ENCODE measurements at places on chromosomes 5 and 9.

GRCh38 chr5:82594097-82594496 lies 315.9 kb upstream of the RPS23 start:
- DNase-seq: no peak

DNA sequence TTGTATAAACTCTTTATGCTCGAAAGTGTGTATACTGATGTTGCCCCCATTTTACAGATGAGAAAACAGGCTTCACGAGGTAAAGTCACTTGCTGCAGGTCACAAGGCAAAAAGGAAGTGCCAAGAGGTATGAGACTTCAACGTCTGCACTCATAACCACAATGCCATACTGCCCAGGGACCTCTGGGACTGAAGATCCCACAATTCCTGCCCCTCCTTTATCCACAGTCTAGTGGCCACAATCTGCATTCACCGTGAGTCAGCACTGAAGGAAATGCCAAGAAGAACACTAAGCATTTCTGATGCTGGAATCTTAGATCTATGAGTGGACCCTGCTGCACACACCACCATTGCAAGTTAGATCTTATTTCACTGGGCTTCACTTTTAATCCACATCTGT lies 37.3 kb downstream of the MED27 start:
- DNase-seq: no peak

DNA sequence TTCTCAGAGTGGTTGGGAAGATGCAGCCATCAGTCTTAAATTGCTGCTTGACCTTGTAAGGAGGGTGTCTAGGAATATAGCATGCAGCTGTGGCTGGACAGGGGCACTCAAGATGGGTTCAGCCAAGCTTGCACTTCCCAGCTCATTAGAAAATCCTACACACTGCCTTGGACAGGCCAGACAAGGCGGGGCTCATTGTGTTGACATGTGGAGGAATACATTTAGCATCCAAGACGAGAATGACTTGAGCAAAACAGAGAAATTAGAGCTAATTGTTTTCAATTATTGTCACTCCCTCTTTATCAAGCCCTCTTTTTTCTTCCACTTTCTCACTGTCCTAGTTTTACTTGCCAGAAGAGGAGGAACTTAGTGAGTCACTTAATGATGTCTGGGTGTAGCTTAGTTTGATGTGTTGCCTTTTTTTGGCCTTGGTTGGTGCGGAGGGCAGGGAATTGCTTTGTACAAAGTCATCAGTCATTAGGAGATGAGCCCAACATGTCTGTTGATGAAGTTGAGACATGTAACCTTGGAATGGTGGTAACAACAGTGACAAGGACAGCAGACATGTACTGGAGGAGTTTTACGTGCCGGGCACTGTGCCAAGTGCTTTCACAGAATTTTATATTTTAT lies 1219.3 kb upstream of the WWC1 start:
- no peak for DNase-seq

GRCh38 chr5:9452181-9452580 lies 93.7 kb downstream of the SEMA5A start:
- no peak for DNase-seq

DNA sequence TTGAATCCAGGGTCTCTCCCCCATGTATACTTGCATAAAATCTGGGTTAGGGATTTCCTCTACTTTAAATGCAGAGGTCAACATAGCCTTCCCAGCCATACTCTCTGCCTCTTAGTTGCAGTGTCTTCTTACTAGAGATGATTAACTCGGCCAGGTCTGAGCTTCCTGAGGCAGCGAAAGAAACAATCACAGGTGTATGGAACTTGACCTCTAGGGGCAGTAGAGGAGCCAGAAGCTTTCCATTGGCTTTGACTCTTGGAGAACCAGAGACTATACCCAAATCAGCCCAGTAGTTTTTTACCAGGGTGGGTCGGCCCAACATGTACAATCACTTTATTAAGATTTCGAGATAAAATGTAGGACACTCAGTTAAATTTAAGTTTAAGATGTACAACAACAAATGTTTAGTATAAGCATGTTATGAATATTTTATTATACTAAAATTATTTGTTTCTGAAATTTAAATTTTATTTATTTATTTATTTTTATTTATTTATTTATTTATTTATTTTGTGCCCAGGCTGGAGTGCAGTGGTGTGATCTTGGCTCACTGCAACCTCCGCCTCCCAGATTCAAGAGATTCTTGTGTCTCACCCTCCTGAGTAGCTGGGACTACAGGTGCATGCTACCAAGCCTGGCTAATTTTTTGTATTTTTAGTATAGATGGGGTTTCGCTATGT lies 48.0 kb upstream of the DMRT3 start:
- no peak for DNase-seq

- no peak for DNase-seq
Measured at GRCh38 chr9:93967020-93967803, 12.1 kb upstream of the BARX1 start.

GRCh38 chr5:84791138-84791537 lies 406.5 kb upstream of the EDIL3 start:
- no peak for DNase-seq

DNA sequence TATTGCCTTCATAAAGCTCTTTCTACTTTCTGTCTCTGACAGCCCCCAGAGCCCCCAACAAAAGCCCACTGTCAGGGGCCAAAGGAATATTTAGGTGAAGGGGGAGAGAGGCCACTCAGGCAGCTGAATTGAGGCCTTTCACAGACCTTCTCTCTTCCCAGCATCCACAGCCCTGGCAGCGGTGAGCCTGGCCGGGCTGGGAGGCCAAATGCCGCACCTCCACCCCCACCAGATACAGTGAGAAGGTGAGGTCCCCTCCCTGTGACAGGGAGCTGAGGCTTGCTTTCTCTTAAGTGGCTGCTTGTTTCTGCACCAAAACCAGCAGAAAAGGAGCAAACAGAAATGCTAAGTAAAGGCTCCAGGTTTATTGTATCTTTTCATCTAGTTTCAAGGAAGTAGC lies 168.1 kb downstream of the ROR2 start:
- no peak for DNase-seq

GRCh38 chr9:129806061-129806460 lies 3.1 kb downstream of the TOR1B start:
- DNase-seq: no peak

- no peak for DNase-seq
Measured at GRCh38 chr9:104948277-104948676, 20.3 kb upstream of the ABCA1 start.

DNA sequence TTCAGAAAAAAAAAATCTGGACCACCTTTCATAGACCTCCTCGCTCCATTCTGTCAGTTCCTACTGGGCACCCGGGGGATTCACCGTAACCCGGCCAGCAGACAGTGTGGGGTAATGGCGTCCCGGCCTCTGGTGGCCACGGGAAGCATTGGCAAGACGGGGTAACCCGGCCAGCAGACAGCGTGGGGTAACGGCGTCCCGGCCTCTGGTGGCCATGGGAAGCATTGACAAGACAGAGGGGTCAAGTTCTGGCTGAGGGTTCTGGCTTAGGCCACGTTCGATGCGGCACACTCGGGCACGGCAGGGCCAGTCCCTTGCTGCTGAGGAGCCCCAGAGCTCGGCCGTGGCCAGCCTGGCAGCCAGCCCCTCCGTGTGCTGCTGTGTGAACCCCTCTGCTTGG lies 116.2 kb upstream of the RAPGEF1 start:
- no peak for DNase-seq

DNA sequence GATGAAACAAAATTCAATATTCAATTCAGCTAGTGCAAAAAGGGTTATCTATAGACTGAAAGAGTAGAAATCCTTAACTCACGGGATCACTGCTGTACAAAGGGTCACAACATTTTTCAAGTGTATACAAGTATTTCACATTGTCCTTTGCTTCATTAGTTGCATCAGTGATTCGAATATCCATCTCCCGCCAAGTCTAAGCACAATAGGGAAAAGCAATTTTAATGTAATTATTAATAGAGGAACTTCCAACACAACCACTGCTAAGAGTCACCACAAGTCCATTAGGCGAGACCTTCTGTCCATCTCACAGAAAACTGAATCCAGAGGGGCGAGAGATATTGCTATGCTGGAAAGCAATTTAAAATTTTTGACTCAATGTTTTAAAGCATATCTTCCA lies 27.4 kb downstream of the DNAH5 start:
- no peak for DNase-seq

DNA sequence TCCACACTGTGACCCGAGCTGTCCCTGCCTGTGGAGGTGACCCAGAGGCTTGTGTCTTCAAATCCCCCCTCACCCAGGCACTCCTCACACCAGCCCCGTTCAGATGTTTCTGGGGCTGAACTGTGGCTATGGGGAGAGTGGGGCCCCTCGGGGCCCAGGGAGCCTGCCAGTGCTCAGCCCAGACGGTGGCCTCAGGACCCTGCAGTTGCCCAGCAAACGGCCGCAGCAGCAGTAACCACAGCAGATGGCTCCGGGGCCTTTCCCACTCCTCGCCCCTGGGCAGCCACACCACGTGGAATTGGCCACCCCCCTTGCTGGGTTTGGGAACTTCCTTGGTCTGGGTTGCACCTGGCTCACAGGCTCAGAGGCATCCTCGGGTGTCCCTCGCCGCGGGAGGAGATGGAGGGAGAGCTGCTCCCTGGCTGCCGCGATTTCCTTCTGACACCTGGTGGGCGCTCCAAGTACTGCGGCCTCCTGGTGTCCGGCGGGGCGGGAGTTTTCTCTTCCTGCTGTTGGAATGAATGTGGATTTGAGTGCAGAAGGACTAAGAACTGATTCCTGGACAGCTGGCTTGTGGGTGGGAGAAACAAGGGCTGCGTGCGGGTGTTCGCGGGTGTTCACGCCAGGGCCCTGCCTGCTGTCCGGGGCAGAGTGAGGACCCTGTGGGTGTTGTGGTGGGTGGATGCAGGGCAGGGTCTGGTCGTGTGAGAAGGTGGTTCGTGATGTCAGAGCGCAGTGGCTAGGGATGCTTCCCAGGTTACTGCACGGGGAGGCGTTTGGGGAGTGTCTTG lies 97.5 kb downstream of the COL5A1 start:
- peak; percentile 4 for DNase-seq

- DNase-seq: no peak
Measured at GRCh38 chr9:10614196-10614800, 1.5 kb upstream of the PTPRD start.

GRCh38 chr5:112885001-112885400 lies 23.9 kb downstream of the SRP19 start:
- DNase-seq: no peak

GRCh38 chr5:10736354-10736753 lies 24.7 kb downstream of the DAP start:
- DNase-seq: no peak

- no peak for DNase-seq
Measured at GRCh38 chr5:55108661-55109060, 6.2 kb downstream of the GZMA start.

GRCh38 chr9:10007356-10007755 lies 605.4 kb downstream of the PTPRD start:
- no peak for DNase-seq

DNA sequence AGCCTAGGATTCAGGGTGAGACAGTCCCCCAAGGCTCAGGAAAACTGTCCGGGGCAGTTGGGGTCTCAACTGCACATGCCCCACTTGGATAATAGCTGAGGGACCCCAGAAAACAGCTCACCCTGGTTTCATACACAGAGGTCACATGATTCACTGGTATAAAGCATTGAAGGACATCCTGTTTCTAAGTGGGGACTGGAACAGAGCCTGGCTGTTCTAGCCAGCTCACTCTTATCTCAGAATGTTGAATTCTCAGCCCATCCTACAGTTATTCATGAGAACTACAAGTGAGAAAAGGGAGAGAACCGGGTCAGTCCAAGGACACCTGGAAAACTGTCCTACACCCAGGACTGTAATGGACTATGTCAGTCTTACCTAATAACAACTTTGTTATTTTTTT lies 170.9 kb downstream of the FGF1 start:
- no peak for DNase-seq

GRCh38 chr5:107447587-107447986 lies 223.2 kb downstream of the EFNA5 start:
- DNase-seq: no peak

- no peak for DNase-seq
Measured at GRCh38 chr5:139982975-139983240, 60.2 kb downstream of the NRG2 start.

DNA sequence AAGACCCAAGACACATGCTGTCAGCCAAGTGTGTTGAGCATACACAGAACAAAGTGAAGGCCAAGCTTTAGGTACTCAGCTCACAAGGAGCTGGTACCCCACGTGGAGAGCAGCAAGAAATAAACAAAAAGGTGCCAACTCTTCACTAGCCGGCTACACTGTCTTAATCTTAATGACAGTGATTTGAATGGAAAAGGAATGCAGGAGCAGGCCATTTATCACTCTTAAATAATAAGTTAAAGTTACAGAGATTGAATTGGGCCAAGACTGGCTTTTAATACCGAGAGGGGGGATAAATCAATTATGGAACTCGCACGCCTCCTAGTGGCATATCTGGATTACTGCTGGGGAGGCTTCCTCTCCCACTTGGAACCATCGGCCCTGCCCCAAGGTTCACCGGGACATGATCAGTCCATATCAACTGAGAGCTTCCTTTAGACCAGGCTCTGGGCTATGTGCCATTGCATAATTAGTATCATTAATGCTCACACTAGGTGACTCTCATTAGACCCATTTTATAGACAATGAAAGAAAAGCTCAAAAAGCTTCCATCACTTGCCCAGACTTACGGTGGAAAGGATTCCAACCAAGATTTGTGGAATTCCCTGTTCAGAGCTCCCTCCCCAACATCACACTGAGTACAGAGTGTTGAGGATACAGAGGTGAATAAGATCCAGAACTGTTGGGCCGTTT lies 94.0 kb downstream of the ACTL7B start:
- no peak for DNase-seq

- no peak for DNase-seq
Measured at GRCh38 chr5:179413086-179413690, 67.9 kb upstream of the ADAMTS2 start.

DNA sequence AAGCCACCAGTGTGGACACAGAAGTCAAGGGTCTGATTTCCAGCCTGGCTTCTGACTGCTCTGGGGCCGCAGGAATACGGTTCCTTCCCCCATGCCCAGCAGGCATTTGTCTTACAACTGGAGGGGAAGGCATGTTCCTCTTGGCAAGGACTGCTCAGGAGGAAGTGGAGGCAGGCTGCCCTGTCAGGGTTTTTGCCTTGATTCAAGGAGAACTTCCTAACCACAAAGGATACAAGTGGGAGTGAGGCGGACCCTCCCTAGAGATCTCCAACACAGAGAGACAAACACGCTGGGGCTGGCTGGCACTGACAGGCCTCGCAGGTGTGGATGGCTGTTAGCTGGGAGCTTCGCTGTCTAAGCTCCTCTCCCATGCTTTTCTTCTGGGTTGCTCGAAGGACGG lies 19.1 kb downstream of the TGFBI start:
- no peak for DNase-seq

- DNase-seq: no peak
Measured at GRCh38 chr9:125977223-125977622, 230.1 kb downstream of the PBX3 start.

GRCh38 chr9:73173557-73174329 lies 22.1 kb downstream of the ANXA1 start:
- DNase-seq: no peak

DNA sequence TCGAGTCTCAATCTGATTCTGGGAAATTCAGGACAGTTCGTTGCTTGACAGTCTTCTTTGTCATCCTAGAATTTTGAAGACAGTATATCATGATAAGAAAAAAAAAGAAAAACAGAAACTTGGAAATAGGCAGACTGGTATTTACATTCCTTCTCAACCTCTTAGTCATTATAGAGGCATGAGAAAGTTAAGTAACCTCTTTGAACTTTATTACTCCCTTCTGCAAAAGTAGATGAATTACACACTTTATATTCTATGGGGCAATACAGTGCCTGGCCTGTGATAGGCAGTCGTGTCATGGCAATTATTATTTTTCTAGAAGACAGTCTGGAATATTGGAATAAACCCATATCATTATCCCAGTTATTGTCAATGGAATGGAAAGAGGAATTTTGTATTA lies 828.9 kb downstream of the TLR4 start:
- no peak for DNase-seq
